ENCODE measurements at places on chromosomes 7 and 10.
A peak's percentile ranks its signal among the peaks of the same experiment; 100 is the strongest.

- no peak for DNase-seq
These were observed 1.7 kb upstream of the KCNH2 start for GRCh38 chr7:150979713-150980390.

DNA sequence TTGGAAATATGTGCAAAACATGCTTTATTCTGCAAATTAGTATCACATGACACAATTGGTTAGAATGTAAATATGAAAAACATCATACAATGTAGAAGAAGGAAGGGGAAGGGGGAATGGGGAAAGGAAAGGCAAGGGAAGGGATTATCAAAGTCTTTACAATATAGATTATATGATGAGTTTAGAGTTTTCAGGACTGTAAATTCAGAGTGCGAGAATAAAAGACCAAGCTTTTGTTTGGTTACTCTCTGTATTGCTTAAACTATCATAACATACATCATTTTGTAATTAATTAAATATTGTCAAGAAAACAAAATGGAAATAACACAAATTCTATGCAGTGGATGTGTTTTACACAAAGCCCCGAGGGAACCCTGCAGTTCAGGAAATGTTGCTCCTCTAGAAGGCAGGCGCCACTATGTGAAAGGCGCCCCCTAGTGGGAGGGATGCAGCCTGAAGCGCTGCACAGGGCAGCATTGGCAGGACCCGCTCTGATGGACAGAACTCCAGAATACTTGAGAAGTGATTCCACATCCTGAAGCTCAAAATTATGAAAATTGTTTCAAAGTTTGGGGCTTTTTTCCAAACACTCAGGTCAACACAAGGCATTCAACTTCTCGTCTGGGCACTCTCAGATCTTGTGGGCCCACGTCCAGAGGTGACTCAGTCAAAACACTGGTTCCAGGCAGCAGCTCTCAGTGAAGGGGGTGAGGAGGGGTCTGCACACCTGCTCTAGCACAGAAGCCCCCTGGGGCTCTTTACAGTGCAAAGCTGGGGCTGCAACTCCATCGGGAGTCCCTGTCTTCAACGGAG lies 31.6 kb upstream of the TMEM254 start:
- peak; percentile 42 for DNase-seq

GRCh38 chr10:70753841-70754621 lies 31.1 kb downstream of the TBATA start:
- DNase-seq, result no peak

- DNase-seq, result no peak
These were observed 96.7 kb upstream of the PIK3CG start for GRCh38 chr7:106768324-106768751.

DNA sequence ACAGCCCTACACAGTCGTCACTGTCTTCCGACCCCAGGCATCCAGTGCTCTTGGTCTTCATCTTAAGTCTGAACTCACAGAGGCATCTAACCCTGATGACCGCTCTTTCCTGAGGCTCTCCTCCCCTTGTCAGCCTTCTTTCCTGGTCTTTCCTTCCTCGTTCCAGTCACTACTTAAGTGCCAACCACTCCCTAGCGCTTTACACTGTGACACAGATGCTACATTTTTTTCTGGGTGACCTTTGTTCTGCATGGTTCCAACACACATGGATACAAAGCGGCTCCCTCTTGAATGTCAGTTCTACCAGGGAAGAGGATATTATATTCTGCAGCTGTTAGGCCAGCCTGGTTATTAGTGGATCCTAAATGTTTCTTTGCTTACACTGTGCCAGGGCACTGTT lies 12.7 kb downstream of the YWHAG start:
- no peak for DNase-seq

GRCh38 chr7:90624225-90624911 lies 28.2 kb downstream of the CDK14 start:
- DNase-seq, result no peak
